ENCODE measurements at places on chromosomes 13 and 19.

DNA sequence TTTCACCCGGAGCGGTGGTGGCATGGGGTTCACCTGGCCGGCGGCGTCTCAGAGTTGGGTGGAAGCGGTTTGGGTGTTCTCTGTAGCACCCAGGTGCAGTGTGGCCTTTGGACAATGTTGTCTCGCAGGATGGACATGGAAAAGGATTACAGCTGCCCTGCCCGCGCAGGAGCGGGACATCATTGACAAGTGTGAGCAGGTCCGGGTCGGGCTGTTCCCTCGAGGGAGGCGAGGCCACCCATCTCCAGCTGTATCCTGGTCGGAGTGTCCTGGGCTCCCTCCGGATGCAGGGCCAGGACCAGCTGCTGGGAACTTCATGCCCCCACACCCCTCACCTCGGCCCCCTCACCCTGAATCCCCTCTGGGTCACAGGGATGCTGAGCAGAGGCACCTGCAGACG is 7.8 kb upstream of the ZNF14 start:
- DNase-seq = no peak

- no peak for DNase-seq
Measured at GRCh38 chr19:40762754-40763470, 11.9 kb downstream of the SNRPA start.

- no peak for DNase-seq
Measured at GRCh38 chr19:47073574-47073973, 25.1 kb upstream of the TMEM160 start.

DNA sequence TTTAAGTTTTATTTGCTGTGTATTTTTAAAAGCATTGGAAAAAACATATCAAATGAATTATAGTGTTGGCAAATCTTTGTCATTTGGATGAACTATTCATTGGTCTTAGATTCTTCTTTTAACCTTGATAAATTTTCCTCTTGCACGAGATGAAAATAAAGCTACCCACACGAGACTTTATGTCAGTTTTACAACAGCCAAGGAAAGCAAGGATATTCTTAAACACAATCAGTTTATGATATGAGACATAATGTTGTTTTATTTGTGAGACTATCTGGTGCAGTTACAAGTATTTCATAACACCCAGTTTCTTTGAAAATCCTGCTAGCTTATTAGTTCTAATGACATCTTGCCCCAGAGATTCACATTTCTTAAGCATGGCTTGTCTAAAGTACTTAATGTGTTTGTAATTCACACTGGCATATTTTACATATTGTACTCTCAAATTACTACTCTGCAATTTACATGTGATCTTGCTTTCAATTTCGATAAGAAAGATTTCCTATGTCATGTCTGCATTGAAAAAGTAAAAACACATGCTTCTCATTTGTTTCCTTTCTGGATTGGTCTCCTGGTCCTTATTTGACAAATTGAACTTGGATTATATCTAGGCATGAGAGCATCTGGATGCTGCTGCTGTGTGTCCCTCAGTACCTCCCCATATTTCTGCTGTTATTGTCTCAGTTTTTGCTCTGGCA is 955.5 kb upstream of the PCDH9 start:
- DNase-seq = no peak

GRCh38 chr19:1355568-1356507 is 27.9 kb upstream of the NDUFS7 start:
- no peak for DNase-seq

DNA sequence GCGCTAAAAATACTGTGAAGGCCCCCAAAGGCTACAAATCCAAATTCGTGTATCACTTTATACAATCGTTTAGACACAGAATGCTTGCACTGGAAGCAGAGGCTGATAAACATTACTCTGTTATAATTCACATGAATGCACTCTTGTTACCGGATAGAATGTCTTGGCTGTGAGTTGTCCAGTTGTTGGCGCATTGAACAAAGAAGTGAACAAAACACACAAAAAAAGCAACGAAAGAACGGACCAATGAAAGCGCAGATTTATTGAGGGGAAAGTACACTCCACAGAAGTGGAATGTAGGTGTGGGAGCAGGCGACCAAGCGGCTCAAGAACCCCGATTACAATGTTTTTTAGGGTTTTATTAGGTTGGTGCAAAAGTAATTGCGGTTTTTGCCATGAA is 529 bp upstream of the ZNF418 start:
- no peak for DNase-seq

GRCh38 chr19:9854282-9854846 is 19.2 kb downstream of the PIN1 start:
- DNase-seq = no peak

GRCh38 chr19:4609878-4610511 is 29.3 kb upstream of the TNFAIP8L1 start:
- DNase-seq = no peak

- DNase-seq = no peak
Measured at GRCh38 chr13:32320528-32320927, 5.2 kb downstream of the BRCA2 start.

DNA sequence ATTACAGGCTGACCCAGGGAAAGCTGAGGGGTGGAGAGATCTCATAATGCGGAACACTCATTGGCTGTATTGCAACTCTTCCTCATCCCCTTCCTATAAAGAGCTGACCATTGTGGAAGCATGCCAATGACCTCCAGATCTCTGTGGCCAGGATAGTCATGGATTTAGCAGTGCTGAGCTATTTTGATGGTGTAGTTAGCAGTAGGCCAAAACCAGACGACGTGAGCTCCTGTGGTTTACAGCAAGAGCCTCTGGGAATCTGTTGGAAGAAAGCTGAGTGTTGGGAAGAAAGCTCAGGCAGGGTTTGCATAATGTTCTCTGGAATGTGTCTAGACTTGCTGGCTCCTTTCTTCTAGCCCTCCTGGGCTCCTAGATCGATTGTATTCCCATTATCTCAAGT is 187.5 kb upstream of the GPC6 start:
- no peak for DNase-seq

DNA sequence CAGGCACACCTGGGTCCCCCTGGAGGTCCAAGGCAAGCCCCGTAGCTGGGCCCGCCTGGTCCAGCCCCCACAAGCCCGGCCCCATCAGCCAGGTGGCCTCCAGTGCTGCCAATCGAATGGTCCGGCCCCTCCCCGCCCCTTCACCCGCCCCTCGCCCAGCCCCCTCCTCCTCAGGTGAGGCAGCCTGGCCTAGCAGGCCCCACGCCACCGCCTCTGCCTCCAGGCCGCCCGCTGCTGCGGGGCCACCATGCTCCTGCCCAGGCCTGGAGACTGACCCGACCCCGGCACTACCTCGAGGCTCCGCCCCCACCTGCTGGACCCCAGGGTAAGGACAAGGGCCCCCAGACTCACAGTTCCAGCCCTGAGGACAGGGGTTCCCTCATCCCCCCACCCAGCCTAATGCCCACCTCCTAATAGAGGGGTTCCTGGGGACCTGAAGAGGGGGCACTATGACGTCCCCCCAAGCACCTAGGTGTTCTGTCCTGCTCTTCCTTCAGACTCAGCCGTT is at the start of gene HPN:
Gene HPN, plus strand, starts transcription at position 174 of the 508 bp plus-strand sequence. CDS start 786 bp downstream, outside the sequence.
- no peak for DNase-seq
